ENCODE measurements at places on chromosomes 5 and 9.
A peak's percentile ranks its signal among the peaks of the same experiment; 100 is the strongest.

DNA sequence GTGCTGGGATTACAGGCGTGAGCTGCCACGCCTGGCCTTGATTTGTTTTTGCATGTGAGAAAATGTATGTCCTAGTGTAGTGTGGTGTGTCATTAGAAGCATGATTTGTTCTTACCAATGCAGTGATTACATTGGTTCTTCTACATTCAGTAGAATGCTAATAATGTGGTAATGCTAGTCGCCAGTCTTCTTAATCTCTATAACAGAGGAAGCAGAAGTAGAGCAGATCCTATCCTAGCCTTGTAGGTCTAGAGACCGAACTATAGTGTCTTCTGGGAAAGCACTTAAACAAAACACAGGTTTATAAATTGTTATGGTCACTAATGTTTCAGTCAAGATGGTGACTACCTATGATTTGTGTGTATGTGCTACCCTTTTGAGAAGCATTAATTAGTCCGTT lies 197.5 kb upstream of the DMRT1 start:
- no peak for DNase-seq

- no peak for DNase-seq
Measured at GRCh38 chr9:124087226-124087625, 75.7 kb downstream of the LHX2 start.

DNA sequence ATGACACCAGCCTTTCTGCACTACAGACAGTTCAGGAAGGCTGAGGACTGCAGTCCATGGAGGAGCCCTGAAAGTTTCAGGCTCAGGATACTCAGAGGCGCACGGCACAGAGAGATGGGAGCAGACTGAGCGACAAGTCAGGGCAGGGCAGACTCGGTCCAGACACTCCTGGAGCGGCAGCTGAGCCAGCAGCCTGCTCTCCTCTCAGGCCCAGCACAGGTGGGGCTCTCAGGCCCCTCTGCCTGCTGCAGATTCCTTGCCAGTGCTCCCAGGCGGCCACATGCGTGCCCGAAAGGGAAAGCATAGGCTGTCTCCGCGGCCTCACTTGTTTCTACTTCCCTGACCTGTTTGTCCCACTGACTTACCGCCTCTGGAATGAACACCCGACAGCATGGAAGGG lies 228.3 kb downstream of the IRX2 start:
- no peak for DNase-seq

DNA sequence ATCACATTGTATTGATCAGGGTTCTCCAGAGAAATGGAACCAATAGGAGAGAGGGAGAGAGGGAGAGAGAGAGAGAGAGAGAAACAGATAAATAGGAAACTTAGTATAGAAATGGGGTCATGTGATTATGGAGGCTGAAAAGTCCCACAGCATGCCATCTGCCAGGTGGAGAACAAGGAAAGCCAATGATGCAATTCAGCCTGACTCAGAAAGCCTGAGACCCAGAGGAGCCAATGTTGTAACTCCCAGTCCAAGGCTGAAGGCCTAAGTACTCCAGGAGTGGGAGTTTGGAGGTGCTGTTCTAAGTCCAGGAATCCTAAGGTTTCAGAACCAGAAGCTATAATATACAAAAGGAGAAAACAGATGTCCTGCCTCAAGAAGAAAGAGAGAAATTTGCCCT lies 48.4 kb upstream of the ISOC1 start:
- no peak for DNase-seq

DNA sequence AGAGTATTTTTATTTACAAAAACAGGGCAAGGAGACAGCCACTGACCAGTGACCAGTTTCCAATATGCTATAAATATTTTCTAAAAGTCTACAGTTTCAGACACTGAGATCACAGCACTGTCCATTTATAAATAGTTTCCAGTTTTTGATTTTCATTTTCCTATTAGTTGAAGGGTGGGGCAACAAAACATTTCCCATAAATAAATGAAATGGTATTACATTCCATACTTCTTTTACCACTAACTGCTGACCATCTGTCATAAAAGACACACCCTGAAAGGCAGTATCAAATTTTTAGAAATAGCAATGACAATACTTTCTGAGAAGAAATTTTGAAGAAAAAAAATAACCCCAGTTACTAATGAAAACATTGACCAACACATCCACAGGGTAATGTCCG lies 126.7 kb downstream of the ARSB start:
- no peak for DNase-seq

DNA sequence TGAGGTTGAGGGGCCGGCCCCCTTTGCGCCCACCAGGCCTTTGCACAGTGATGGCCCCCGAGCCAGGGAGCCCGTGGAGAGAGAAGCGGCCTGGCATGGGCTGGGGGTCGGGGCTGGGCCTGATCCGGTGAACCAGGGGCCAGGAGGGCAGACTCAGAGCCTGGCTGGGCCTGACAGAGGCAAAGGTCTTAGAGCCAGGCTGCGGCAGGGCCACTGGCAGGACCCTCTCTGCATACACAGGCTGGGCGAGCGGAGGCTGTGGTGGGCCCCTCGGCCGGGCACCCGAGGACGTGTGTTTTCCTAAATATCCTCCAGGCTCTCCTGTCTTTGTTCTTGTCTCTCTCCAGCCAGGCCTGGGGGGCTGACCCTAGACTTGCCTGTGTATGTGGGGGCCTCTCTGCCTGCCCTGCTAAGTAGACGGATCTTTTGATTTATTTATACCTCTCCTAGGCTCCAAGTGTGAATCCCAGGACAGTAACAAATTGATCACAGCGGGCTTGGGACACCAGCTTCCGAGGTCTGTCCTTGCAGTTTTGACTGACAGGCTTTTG lies 933 bp downstream of the NEK6 start:
- DNase-seq: peak; percentile 19

DNA sequence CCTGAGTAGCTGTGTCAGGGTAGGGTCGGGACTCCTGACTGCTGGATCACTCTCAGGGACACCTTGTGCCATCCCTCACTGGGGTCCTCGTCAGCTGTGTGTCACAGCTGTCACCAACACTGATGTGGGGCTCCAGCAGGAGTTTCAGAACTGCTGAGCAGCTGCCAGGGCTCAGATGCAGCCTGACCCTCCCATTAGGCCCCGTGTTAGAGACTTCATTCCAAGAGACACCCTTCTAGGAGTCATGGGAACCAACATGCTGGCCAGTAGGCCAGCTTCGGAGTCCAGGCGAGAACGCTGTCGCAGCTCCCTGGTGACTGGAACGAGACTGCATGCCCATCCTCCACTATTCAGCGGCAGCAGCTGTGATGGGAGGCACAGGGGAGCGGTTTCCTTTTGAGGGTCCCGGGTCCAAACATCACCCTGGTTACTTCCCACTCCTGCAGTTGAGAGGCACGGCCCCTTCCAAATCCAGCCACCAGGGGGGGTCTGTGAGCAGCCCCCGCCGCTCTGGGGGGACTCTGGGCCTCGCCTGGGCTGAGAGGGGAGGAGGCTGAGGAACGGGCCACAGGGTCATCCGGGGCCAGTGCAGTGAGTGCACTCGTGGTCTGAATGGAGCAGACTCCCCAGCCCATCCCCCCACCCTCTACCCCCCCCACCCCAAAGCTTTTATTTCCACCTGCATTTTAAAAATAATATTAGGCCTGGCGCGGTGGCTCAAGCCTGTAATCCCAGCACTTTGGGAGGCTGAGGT lies 12.6 kb upstream of the TCF7 start:
- DNase-seq: peak; percentile 62

- no peak for DNase-seq
Measured at GRCh38 chr9:123523001-123523400, 167.0 kb downstream of the CRB2 start.

DNA sequence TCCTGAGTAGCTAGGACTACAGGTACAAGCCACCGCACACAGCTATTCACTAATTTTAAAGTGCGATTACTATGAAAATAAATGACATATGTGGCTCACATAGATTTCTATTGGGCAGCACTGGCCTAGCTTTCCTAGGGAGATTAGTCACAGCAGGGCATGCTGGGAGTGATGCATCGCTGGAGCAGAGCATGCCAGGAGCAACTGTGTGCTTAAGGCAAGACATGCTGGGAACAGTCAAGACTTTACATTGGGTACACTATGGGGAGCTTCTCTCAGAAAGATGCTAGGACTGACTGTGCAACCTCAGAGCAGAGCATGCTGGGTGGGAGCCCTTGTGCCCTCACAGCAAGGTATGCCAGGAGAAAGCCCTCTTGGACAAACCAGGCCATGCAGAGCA lies 9.3 kb downstream of the ST6GALNAC6 start:
- no peak for DNase-seq

GRCh38 chr9:69601698-69602097 lies 70.5 kb downstream of the APBA1 start:
- no peak for DNase-seq

DNA sequence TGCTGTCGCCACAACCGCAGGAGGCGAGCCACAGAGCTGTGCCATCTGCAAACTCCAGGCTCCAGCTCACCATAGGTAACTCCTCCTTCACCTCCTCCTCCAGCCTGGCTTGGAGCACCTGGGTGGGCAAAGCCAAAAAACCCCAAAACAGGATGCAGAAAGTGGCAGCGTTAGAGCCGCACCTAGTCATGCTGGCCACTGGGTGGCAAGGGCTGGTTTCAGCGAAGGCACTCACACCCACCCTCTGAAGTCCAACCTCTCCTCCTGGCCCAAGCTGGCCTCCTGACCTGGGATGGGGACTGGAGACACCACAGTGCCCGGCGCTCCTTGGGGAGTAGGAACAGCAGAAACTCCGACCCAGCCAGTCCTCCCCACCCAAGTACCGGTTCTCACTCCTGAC lies 28.7 kb upstream of the ZNF354B start:
- DNase-seq: no peak

Data from progenitor cell of endocrine pancreas (in vitro differentiated cells).